Thoracic aorta endothelial cell (primary cell): ENCODE measurements at places on chromosomes 4 and X. TPM values are rescaled to one million over a fixed set of nuclear protein-coding genes. Genes with fewer than 3 reads are reported as not detected.

NUP62CL gene
- 0.40 and 1.1 TPM in 2 replicates for total RNA-seq

MTTP gene
- 0.07 TPM in 1 of 2 replicates, not detected in the other for total RNA-seq

SAGE1 gene
- not detected in 2 replicates for total RNA-seq

RHOXF2 gene
- not detected in 2 replicates for total RNA-seq

AMER1 gene
- 2.8 and 3.5 TPM in 2 replicates for total RNA-seq

EPGN gene
- total RNA-seq: 0.13 and 0.43 TPM in 2 replicates
